ENCODE measurements at places on chromosomes 4 and X.

DNA sequence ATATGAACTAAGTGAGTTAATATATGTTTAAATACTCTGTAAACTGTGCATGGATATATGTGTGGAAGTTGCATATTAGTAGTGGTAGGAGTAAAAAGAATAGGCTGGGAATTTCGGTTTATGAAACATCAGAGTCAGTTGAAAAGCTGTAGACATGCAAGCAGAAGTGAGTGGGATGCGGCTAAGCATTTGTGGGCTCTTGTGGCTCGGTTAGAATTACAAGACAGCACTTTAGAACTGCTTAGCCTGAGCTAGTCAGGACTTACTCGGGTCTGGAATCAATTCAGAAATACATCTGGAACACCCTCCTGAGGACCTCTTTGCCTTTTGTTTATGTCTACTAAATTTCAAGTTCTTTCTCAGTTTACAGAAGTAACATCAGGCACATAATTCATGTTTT is 93.6 kb downstream of the AFF2 start:
- no peak for DNase-seq

DNA sequence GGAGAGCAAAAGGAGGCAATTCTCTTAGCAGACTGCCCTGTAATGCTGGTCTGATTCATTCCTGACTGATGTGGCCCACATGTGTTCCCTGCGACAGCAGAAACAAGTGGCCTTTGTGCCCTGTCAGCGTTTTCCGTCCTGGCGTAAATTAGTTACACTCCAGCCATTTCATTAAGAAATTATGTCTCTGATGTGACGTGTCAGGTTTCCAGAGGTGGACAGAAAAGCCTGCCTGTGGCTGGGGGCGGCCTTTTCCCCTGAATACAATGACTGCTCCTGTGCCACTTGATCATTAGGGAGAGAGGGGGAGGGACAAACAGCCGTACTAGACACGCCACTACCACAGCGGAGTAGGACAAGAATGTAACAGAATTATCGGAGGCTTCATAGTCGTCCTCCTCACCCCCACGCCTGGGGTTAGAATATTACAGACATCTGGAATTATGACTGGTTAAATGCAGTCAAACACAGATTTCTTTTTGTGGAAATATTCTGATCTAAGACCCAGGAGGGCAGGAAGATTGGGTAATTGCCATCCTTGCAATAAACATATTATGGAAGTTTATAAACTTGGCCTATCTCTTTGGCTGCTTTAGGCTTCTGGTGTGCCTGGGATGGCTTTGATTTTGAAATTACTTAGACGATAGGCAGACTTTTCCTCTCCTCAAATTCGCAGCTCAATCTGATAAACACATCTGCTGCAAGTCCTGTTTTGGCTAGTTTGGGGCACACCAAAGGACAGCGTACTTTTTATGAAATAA is 146.2 kb upstream of the BCOR start:
- DNase-seq = no peak

DNA sequence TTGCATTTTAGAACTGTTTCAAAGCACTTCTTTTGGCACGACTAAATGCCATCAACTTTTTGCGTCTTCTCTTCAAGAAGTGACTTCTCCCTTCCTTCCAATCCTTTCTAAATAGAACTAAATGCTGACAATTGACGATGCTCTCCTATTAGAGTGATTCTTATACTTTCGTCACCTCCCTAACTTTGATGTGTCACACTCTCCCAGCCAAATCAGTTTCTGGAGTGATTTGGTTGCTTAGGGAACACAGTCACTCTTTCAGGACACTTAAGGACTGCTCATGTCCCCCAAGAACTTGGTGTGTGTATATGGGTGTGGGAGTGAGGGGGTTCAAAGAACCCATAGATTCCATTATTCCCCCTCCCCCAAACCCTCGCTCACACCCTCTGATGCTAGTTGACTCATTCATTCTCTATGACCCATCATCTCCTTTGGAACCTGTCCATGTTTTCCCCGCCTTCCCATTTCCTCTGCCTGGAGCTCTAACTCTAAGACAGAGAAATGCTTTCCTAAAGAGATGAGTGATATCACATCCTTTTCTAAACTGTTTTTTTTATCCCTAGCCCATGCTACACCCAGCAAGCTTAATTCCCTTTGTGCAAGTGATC is 26.8 kb upstream of the AREG start:
- no peak for DNase-seq

DNA sequence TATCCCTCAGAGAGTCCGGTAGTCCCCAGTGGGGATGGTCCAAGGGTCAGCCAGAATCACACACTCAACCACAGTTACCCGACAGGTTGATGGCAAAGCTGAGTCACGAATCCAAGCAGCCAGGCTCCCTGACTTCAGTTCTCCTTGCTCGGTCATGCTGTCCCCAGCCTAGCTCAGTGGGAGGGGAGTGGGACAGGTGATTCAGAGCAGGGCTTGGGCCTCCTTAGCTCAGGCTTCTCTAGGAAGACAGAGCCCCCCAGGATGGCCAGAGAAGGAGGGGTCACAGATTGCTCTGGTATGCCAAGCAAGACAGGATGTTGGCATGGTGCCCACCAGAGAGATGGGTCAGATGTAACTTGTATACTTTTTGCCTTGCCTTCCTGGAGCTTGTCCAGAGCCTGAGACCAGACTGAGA is 66.5 kb downstream of the EFNB1 start:
- no peak for DNase-seq

GRCh38 chr4:48109413-48110263 is 24.4 kb downstream of the TXK start:
- peak; percentile 8 for DNase-seq

- no peak for DNase-seq
These were observed 239.7 kb downstream of the QDPR start for GRCh38 chr4:17272154-17272553.

GRCh38 chrX:63784902-63785707 is at the start of gene ARHGEF9:
ARHGEF9 (minus strand) TSS chrX:63785214; CDS start chrX:63785145, 69 bp downstream.
- DNase-seq = no peak

DNA sequence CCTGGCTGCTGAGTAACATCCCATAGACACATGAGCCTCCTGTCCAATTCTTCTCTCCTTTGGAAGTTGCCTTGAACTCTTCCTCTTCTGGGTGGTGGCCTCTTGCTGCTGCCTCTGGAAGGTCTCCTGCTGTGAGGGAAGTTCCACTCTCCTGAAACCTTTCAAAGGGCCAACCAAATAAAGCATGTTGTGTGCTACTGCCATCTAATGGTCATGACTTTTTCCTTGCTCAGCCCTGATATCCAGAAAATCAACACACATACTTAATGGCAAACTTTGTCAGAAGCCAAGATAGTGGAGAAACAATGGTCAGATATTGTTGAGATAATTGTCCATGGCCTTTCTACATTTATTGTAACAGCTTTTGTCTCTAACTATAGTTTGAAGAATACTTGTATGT is 19.1 kb upstream of the ZXDA start:
- DNase-seq = no peak

GRCh38 chr4:81039351-81039972 is 9.0 kb downstream of the BMP3 start:
- DNase-seq = no peak

GRCh38 chr4:5956285-5957021 is 61.8 kb downstream of the C4orf50 start:
- DNase-seq = peak; percentile 96

- DNase-seq = peak; percentile 5
These were observed 32.8 kb downstream of the HDAC8 start for GRCh38 chrX:72539822-72540221.

GRCh38 chrX:38061335-38061734 is 55.0 kb downstream of the SYTL5 start:
- no peak for DNase-seq

- DNase-seq = no peak
These were observed 62.3 kb upstream of the CD99 start for GRCh38 chrX:2628751-2629315.

DNA sequence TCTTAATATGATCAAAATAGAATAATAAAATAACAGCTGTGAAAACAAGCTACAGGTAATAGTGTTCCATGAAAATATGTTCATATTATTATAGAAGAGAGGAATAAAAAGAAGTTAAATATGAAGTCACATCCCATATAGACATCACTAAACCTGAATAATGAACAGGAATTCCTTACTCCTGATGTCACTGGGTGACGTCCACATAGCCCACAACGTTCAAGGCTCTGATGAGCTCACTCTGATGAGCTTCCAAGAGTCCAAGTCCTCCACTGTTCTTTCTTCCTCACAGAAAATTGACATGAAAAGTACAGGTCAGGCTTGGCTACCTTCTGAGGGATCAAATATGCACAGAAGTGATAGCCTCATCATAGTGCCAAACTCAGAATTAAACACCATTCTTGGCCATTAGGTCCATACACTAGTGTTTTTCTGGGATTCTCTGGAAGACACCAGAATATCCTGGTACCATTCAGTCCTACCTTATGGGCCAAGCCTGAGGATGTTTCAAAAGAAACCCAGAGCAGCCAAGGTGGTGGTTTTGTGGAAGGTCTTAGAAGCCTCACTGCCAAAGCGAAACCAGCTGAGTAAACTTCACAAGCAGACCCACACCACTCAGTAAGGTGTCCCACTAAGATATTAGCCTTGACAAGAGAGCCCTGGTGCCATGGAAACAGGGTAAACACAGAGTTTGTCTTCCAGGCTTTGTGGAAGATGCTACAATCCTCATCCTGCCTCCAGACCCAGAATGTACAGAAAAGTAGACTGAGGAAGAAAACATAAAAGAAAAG is 138.4 kb upstream of the HHIP start:
- no peak for DNase-seq

- peak; percentile 18 for DNase-seq
These were observed 77.5 kb downstream of the SNCA start for GRCh38 chr4:89759426-89759825.

DNA sequence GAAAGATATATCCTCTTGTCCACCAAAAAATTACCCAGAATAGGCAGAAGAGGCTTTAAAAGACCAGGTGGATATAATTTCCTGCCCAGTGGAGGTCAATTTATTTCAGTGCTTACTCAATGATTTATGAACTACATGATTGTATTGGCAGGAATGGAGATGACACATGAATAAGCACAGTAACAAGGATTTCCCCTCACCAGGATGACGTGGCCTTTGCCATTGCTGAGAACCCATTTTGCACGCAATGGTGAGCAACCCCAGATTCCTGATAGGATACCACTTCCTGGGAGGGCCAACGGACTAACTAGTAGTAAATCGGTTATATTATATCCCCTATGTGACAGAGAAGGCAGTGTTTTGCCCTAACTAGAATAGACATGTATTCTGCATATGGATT is 11.6 kb upstream of the TTC29 start:
- DNase-seq = no peak

- DNase-seq = no peak
These were observed 129.1 kb downstream of the CBR4 start for GRCh38 chr4:168880811-168881595.

DNA sequence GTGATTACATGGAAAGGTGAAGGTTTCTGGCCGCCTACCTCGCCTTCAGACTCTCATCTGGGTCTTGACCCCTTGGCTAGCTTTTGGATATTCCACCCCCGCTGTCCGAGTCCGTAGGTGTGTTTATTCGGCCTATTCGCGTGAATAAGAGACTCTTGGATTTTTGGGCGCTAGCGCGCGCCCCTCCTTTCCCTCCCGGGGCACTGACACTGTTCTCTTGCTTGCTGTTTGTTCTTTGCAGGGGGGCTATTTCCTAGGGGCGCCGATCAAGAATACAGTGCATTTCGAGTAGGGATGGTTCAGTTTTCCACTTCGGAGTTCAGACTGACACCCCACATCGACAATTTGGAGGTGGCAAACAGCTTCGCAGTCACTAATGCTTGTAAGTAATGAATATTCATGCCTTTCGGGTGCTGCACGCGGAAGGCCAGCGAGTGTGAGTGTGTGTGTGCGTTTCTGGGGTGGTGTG is 932 bp downstream of the GRIA2 start:
- DNase-seq = no peak

DNA sequence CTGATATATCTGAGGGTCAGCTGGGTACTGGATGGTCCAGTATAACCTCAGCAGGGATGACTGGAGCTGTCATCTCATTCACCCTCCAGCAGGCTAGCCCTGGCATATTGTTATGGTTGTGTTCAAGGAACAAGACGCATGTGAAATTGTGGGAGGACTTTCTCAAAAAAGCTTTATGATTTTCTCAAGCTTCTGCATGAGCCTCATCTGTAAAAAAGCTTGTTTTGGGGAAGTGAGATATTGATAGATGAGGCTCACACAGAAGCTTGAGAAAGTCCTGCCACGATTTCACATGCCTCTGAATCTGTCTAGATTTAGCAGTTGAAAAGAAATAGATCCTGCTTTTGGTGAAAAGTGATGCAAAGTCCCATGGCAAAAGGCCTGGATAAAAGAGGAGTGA is 93.4 kb downstream of the SPCS3 start:
- no peak for DNase-seq

DNA sequence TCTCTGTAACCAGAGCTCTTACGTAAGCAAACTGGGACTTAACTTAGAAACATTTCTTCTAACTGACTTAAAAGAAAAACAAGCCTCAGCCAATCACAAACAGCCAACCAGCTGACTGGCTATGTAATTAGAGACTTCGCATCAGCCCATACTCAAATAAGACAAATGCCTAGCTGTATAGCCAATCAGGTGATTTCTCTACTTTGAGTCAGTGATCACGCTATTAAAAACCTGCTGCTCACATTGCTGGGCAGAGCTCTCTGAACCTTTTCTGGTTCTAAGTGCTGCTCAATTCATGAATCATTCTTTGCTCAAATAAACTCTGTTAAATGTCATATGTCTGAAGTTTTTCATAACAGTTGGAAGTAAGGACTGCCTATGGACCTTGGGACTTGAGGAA is 9.9 kb upstream of the SMIM10L2A start:
- no peak for DNase-seq

DNA sequence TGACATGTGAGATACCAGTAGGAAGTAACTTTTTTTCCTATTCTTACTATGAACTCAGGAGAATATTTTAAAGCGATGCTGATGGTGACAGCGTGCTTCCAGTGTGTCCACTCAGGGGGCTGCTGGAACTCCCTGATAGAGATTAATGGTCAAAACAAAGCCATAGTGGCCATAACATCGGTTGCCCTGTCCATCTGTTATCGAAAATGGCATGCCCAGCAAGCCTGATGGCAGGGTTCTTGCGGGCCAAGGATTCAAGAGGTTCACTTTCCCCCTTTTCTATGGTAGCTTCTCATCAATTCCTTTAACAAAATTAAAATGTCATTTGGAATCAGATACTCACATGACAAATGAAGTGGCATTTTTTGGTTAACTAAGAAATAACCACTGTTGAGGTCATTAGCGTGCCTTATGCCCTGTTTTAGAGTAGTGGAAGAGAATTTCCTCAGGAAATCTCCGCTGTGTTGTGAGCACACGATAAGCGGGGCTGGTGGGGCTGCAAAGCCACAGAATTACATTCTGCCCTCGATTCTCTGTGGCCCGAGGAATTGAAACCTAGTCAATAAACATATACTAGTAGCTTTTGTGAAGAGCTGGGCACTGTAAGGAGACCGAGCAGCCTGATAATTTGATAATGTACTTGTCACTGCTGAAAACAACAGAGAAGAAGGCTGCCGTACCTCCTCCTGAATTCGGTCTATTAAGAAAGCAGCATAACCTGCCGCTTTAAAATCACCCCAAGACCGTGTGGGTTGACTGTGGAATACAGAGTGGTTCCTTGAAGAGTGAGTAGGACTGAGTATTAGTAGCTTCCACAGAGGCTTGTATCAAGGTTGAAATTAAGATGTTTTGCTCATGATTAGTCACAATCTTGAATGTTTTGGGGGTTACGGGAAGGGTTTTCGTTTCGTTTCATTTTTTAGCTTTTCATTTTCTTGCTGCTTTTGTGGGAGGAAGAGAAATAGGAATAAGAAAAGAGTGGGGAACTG is 46.7 kb downstream of the PTCHD1 start:
- no peak for DNase-seq
